ENCODE measurements at places on chromosomes 12 and 14.

GRCh38 chr12:118120579-118121363 is 15.2 kb upstream of the PEBP1 start:
- peak; percentile 71 for DNase-seq

- peak; percentile 72 for DNase-seq
Observed at GRCh38 chr14:85688006-85688405, 158.1 kb downstream of the FLRT2 start.

GRCh38 chr12:56202366-56202765 is 13.1 kb upstream of the SMARCC2 start:
- peak; percentile 31 for DNase-seq

GRCh38 chr12:120816363-120816762 is 87.8 kb downstream of the SPPL3 start:
- DNase-seq = no peak
